ENCODE measurements at places on chromosomes 11 and 22.

GRCh38 chr22:42461511-42461910 lies 29.3 kb upstream of the NFAM1 start:
- no peak for DNase-seq

- no peak for DNase-seq
Observed at GRCh38 chr11:36622431-36623136, 24.5 kb upstream of the RAG2 start.

GRCh38 chr11:74739546-74740270 lies 8.5 kb upstream of the CHRDL2 start:
- DNase-seq: peak; percentile 57

DNA sequence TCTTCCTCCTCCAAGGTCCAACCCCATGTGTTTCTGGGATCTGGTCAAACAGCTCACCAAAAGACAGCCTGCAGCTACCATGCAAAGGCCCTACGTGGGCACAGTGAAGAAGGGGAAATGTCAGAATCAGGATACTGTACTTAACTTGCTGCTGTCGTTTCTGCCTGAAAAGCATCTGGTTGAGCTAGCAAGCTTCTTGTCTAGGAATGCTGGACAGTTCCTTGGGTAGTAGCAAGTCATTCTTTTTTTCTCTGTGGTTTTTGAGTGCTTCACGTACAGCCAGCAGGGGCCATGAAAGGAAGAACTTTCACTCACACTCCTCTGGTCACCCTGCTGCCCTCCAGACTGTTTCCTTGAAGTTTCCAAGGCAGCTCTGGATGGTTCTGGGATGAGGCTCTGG lies 24.7 kb downstream of the RCOR2 start:
- DNase-seq: no peak

GRCh38 chr11:33187998-33188722 lies 26.9 kb upstream of the CSTF3 start:
- no peak for DNase-seq

- no peak for DNase-seq
Observed at GRCh38 chr11:64933935-64934681, 1.6 kb downstream of the GPHA2 start.

GRCh38 chr22:22085702-22086500 lies 103.3 kb upstream of the TOP3B start:
- no peak for DNase-seq

GRCh38 chr11:57530596-57531507 lies at the start of gene TIMM10:
TIMM10 (minus strand) TSS chr11:57530754; CDS start chr11:57530189, 565 bp downstream.
- peak; percentile 97 for DNase-seq

- peak; percentile 59 for DNase-seq
Observed at GRCh38 chr11:64316672-64317324, 561 bp downstream of the TRMT112 start.

GRCh38 chr11:62665599-62666258 lies 617 bp downstream of the CSKMT start:
- peak; percentile 74 for DNase-seq

GRCh38 chr11:131767421-131767820 lies 397.0 kb downstream of the NTM start:
- no peak for DNase-seq

GRCh38 chr11:106400949-106401570 lies 323.6 kb downstream of the AASDHPPT start:
- DNase-seq: no peak

DNA sequence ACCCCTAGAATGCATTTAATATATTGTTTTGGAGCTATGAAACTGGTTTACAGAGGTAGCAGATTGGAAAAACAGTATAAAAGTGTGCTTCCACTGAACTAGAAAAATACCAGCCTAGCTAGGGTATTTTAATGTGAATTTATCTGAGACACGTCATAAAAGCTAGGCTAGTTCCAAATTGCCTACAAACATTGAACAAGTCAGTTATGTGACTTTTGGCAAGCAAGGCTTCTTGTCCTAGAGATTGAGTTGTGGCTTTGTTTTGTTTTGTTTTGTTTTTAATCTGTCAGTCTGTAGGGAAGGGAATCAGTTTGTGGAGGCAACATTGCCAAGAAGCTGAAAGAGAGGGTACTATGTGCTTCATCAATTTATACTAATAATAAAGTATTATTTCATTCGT lies 24.2 kb downstream of the RTN3 start:
- DNase-seq: no peak

DNA sequence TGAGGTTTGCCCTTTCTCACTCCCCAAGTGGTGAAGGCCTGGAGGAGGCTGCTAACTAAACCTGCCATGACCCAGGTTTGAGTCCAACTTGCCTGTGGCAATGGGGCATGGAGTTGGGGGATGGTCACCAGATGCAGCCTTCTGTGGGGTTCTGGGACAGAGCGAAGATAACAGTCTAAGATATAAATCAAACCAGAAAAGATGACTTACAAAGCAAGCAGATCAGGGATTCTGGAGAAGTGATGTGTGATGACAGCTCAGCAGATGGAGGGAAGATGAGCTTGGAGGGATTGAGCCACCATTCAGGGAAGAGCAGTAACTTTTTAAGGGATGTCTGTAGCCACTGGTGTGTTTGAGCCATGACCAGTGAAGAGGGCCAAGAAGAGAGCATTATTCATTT lies 63.6 kb downstream of the MTNR1B start:
- DNase-seq: no peak

Data from activated CD8-positive, alpha-beta T cell treated with anti-CD3 and anti-CD28 coated beads, Interleukin-2, amount 10 ng/mL, durations not matched to agents 7 days and 5 days (primary cell).